ENCODE measurements at places on chromosomes 11 and 22. TPM values are rescaled to one million over a fixed set of nuclear protein-coding genes. Genes with fewer than 3 reads are reported as not detected.
A peak's percentile ranks its signal among the peaks of the same experiment; 100 is the strongest.

DNA sequence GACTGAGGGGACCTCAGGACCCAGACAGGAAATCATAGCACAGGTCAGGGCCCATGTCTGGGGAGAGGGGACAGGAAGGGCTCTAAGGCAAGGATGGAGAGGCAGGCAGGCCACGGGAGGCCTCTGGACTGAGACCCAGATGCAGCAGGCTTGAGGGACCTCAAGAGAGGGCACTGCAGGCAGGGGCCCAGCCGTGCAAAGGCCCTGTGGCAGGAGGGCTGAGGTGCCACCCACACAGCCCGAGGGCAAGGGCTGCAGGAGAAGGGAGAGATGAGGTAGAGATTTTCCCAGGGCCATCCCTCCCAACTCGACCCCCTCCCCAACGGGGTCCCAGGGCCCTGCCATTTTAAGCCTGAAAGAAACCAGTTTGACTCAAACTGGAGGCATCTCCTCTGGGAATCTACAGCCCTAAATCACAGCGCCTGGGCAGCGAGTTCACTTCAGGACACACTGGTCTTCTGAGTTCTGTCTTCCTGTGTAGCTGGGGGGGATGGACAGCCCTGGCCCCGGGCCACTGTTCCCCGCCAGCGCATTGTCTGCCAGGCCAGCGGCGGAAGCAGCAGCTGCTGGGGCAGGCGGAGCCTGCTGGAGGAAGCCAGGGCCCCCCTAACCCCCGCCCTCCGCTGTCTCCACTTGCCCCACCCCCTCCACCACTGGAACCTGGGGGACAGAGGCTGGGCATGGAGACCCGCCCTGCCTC, 20.3 kb upstream of the WNT7B start:
- DNase-seq = peak; percentile 96

DNA sequence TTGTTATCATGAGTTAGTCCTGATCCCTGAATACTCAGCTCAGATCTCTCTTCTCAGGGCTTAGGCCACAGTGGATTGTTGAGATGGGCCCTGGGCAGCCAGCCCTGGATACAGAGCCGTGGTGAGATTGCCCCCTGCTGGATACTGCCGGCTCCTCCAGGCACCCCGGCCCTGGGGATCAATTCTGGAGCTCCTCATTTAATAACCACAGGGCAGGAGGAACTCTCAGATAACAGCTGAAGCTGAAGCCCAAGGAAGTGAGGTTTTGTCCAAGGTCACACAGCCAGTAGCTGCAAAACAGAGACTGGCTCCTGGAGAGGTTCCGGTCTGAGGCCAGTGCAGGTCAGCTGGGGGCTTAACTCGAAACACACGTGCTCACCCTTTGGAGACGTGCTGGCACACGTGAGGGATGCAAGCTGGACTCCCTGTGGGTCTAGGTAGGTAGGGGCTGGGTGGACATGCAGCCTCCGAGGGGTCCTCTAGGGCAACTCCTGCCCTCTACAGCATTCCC, 16.0 kb downstream of the USH1C start:
- no peak for DNase-seq

Gene ST3GAL4
- 39.6 TPM for total RNA-seq

DNA sequence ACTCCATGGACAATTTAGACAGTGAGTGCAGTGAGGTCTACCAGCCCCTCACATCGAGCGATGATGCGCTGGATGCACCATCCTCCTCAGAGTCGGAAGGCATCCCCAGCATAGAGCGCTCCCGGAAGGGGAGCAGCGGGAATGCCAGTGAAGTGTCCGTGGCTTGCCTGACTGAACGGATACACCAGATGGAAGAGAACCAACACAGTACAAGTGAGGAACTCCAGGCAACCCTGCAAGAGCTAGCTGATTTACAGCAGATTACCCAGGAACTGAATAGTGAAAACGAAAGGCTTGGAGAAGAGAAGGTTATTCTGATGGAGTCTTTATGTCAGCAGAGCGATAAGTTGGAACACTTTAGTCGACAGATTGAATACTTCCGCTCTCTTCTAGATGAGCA, 51.4 kb downstream of the SPECC1L start:
- no peak for DNase-seq

DNA sequence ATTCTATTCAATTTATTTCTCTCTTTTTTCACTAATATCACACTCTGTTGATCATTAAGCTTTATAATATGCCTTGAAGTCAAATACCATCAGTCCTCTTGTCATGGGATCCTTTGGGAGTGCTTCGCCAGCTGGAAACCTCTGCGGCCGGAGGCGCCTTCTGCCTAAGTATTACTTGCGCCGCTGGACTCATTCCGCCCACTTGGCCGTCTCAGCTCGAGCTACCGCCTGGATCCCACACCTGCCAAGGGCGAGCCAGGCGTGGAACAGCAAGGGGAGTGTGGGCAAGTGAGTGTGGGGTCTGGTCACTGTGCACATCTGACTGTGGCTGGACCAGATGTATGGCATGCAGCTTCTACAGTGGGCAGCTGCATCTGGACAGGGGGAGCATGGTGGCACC, 9.1 kb upstream of the MAP6 start:
- no peak for DNase-seq

- no peak for DNase-seq
Measured at GRCh38 chr11:76493626-76494539, 49.1 kb downstream of the EMSY start.

DNA sequence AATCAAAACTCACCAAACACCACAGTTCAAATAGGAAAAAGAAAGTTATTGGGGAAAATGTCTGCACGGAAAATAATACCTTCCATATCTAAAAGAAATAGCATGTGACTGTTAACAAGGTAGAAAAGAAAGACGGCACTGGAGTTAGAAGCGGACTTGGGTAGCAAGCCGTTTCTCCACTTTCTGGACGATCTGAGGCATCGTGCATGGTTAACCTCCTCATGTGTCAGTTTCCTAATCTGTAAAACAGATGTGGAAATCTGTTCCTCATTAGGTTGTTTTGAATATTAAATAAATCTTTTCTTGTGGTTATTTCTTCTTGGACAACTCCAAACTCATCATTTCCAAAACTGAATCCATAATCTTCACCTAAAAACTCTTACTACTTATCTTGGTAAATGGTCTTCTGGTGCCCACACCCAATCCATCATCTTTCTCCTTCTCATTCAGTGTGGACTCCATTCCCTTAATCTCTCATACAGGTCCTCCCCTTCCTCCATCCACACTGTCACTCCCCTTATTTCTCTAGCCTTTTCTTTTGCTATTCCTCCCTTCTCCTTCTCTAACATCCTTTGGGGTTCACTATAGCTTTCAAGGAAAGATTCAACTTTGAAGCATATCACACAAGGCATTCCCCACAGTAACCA, 53.5 kb downstream of the VSIG10L2 start:
- no peak for DNase-seq

DNA sequence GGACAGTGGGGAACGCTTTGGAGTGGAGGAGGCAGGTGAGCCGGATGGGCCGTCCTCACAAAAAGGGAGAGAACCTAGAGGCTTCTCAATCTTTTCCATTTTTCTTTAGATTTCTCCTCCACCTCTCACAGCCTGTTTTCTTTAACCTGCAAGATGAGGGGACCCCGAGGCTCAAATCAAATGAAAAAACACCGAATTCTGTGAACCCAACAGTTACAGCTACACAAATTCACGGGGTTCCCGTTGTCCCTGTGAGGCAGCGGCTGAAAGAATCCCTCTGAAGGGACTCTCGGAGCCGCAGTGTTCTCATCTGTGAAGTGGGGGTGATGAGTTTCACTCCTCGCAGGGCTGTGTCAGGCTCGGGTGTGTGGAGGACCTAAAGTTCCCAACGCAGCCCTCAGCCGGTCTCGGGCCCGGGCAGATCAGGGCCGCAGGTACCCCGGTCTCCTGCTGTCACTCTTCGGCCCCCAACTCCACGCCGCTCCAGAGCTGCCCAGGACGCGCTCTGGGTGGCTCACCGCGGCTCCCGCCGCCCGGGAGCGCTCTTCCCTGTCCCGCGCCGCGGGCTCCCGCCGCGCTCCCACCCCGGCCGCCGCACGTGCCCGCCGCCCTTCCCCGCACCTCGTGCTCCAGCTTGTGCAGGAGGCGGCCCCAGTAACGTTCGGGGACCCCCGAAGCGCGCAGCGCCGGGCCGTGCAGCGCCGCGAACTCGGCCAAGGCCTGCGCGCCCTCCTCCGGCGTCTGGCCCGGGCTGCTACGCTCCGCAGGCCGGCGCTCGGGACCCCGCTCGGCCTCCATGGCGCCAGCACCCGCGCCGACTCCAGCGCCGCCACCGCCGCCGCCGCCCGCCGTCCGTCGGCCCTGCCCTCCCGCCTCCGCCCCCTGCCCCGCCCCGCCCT, at the start of gene TTLL12:
TTLL12 (minus strand) TSS at position 863 of the 899 bp plus-strand sequence; CDS start at position 798, 65 bp downstream.
- DNase-seq = peak; percentile 67

DNA sequence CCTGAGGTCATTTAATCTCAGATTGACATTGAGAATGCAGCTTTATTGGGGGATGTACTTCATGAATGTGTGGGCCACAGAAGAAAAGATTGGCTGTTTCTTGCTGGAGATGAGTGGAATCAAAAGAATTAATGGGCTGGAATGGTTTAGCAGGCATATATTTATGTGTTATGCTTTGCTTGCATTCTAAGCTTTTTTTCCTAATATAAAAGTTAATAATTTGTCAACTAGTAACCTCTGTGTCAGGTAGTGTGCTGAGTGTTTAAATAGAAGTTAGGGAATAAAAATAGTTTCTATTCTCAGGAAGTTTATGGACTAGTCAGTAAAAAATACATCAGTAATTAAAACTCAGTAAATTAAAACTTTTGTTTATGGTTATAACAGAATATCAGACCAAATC, 67.4 kb upstream of the PRODH start:
- DNase-seq = no peak

Gene TMEM121B
- 1.8 TPM for total RNA-seq

DNA sequence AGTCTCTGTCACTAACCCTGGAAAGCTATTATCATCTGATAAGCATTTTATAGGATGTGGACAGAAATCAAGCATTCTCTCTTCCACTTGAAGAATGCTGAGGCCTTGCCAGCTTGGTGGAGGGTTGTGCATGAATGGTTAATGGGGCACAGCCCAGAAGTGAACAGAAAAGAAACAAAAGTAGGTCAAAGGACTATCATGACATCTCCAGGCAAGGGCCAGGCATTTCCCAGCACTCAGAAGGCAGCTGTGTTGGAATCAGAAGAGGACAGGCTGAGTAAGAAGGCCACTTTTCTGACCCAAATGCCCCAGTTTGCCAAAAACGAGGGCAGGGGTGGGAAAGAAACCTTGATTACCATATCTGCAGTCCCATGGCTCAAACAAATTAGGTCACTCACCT, 12.4 kb downstream of the TENM4 start:
- no peak for DNase-seq

Gene SCUBE2
- 0.21 TPM for total RNA-seq

GRCh38 chr11:79006854-79007253, 432.2 kb upstream of the NARS2 start:
- no peak for DNase-seq

DNA sequence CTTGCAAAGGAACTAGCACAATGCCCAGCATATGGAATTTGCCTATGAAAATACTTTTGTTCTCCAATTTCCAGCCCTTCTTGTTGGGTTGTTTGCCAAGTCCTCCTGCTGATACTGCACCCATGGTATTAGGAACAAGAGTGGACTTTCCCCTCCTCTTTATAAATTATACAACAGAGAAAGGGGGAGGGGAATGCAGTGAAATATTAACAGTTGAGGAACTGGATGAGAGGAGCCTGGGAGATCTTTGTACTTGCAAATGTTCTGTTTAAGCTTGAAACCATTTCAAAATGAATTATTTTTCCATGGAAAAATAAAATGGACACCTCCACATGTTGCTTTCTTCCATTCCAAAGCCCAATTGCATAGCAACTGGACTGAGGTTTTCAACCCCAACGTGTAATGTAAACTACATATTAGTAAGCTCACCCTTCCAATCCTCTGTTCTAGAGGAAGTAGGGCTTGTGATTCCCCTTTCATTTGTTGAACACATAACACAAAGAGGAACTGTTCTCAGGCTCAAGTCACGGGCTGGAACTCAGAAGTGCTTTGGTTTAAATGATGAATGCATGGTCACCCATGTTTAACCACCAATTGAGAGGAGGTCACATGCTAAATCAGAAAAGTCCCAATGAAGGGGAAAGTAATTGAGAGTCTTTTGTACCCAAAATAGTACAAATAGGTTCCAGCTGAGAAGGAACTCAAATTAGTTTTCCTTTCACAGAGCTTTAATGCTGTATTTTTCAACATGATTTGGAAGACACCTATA, 66.2 kb upstream of the ZC3H12C start:
- DNase-seq = no peak

Gene UVRAG
- total RNA-seq = 12.7 TPM

- DNase-seq = no peak
Measured at GRCh38 chr22:21824445-21824912, 43.0 kb downstream of the MAPK1 start.

DNA sequence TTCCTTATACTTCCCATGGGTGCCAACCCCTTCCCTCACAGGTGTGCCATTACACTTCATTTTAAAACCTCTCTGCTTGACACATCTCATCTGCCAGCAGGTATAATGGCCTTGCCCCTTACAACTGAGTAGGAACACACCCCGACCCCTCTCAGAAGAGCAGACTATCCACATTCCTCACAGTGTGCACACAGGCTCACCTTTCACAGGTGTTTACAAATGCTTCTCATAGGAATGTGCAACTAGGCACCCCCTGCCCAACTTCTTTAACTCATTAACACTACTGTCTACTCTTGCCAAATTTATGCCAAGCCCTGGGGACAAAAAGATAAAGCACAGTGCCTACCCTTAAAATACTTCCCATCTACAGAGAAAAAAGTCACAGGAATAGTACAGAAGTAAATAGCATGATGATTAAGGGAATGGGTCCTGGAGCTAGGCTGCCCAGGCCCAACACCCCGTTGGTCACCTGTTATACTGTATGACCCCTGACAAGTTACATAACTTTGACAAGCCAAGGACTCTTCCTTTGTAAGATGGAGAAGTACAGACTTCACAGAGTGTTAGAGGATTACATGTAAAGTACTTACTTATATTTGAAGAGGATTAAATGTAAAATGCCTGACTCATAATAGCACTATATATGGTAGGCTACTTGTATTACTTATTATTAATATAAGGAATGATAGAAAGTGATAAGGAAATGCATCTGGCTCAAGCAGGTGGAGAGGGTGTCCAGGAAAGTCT, 15.2 kb downstream of the TRIM3 start:
- no peak for DNase-seq

- no peak for DNase-seq
Measured at GRCh38 chr11:852762-853161, 10.1 kb downstream of the TSPAN4 start.

DNA sequence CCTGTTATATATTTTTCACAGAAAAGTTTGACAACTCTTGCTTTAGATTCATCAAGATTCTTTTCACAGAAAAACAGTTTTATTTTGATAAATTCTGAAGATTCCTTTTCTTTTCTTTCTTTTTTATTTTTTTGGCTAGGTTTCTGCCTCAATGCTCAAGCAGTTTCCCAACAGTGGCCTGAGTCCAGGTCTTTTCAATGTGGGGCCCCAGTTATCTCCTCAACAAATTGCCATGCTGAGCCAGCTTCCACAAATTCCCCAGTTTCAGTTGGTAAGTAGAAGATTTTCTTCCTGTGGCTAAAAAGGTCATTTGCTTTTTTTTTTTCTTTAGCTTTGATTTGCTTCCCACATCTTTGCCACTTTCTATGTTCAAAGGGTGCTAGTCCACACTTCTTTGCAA, 46.0 kb upstream of the ADSL start:
- no peak for DNase-seq

- peak; percentile 63 for DNase-seq
Measured at GRCh38 chr11:19344661-19345518, 104.1 kb upstream of the E2F8 start.

Gene MYBPC3
- total RNA-seq = 1,646 TPM
